ENCODE measurements at places on chromosomes 12 and 14. TPM values are rescaled to one million over a fixed set of nuclear protein-coding genes. Genes with fewer than 3 reads are reported as not detected.

The TPPP2 gene
- 1.2 TPM for total RNA-seq

The LRFN5 gene
- total RNA-seq = 0.78 TPM

The PPFIA2 gene
- total RNA-seq = 0.62 TPM

The LRTM2 gene
- not detected for total RNA-seq

The TMEM120B gene
- 5.9 TPM for total RNA-seq

GRCh38 chr12:120445911-120446843 lies at the start of the genes GATC and TRIAP1:
Gene GATC (plus strand): TSS chr12:120446444. CDS start chr12:120446481, 37 bp downstream.
Gene TRIAP1 (minus strand): TSS chr12:120446384. CDS start chr12:120446372, 12 bp downstream.
- peak; percentile 94 for DNase-seq

- no peak for DNase-seq
Measured at GRCh38 chr14:33788161-33788560, 162.7 kb downstream of the EGLN3 start.

GRCh38 chr12:101901777-101902176 lies 24.4 kb downstream of the DRAM1 start:
- DNase-seq = no peak

Data from right cardiac atrium (tissue), 5 donors.